ENCODE measurements at places on chromosomes 13 and 19. TPM values are rescaled to one million over a fixed set of nuclear protein-coding genes. Genes with fewer than 3 reads are reported as not detected.

GRCh38 chr13:46656786-46657185, 103.8 kb downstream of the LRCH1 start:
- peaks cover 13% of the 10 kb centered on the region for H3K36me3 ChIP-seq
- H3K27me3 ChIP-seq, result no peaks in the 10 kb centered on the region
- no peak for DNase-seq
- no peak overlapping the region for H3K27ac ChIP-seq

GRCh38 chr13:22214184-22214583, 543.3 kb downstream of the FGF9 start:
- no peaks in the 10 kb centered on the region for H3K27me3 ChIP-seq
- no peak overlapping the region for H3K4me3 ChIP-seq
- DNase-seq, result no peak
- no peak overlapping the region for H3K27ac ChIP-seq
- H3K36me3 ChIP-seq, result no peaks in the 10 kb centered on the region

DNA sequence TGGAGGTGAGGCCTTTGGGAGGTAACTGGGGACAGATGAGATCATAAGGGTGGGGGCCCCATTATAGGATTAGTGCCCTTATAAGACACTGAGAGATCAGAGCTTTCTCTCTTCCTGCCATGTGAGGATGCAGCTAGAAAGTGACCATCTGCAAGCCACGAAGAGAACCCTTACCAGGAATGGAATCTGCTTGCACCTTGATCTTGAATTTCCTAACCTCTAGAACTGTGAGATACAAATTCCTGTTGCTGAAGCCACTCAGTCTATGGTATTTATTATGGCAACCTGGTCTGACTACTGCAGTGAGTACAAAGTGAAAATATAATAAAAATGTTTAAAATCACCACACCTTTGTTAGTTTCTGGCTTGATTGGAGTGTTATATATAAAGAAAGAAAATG, 388.0 kb downstream of the LMO7 start:
- DNase-seq, result no peak
- no peaks in the 10 kb centered on the region for H3K4me1 ChIP-seq
- peaks cover 2% of the 10 kb centered on the region for H3K27me3 ChIP-seq
- H3K27ac ChIP-seq, result no peak overlapping the region

GRCh38 chr13:60043262-60043661, 120.5 kb downstream of the DIAPH3 start:
- H3K27ac ChIP-seq, result no peak overlapping the region
- peaks cover 18% of the 10 kb centered on the region for H3K36me3 ChIP-seq
- DNase-seq, result no peak
- no peaks in the 10 kb centered on the region for H3K4me1 ChIP-seq
- H3K4me3 ChIP-seq, result no peak overlapping the region

DNA sequence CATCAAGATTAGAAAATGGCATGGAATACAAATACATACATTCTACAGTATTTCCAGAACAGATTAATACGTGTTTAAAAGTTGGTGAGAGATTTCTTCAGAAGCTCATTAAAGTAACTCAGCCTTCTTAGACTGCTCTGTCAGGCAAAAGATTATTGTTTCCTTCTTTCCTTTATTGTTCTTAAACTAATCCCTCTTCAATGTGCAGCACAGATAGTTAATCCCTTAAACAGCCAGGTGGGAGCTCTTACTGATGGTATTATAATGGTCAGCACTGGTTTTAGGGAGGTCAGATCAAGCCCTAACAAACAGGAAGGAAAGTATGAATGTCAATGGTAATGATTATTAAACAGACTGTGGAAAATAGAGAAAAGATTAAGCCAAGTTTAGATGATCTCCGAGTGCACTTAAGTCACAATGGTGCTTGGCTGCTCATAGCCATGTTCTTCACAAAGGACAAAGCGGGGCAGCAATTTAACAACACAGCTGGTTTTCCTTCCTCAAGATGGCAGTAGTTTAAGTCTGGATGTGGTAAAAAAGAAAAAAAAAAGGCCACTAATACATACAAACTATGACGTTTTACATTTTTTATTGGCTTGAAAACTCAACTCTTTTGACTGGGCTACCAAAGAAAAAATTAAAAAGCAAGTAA, 992.6 kb downstream of the PCDH9 start:
- H3K27me3 ChIP-seq, result no peaks in the 10 kb centered on the region
- no peak overlapping the region for H3K27ac ChIP-seq
- no peaks in the 10 kb centered on the region for H3K36me3 ChIP-seq

GPC6 gene
- not detected for total RNA-seq

SCN1B gene
- 0.37 TPM for total RNA-seq

POU2F2 gene
- 16.3 TPM for total RNA-seq

CBARP gene
- total RNA-seq, result not detected

TMEM145 gene
- 0.37 TPM for total RNA-seq

ZNF234 gene
- 10.1 TPM for total RNA-seq

All from activated CD8-positive, alpha-beta T cell treated with anti-CD3 and anti-CD28 coated beads, Interleukin-2, amount 10 ng/mL, durations not matched to agents 7 days and 5 days (primary cell).